ENCODE measurements at places on chromosomes 2 and 18.

DNA sequence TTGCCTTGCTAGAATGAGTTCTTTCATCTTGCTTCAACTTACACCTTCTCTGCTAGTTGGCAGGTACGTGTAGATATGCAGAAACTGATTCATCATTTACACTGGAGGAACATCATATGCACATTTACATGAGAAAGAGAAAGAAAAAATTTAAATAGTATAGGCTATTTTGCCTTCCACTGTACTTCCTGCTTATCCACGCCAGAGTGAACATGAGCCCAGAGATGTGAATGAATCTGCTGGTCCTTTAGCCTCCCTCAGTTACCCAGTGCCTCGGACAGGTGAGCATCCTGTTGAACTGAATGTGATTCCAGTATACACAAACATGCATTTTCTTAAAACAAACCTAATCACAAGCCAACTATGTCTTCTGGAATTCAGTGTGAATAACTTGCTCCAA is 83.6 kb downstream of the SESTD1 start:
- no peak for DNase-seq

GRCh38 chr2:43391201-43391877 is 164.9 kb upstream of the ZFP36L2 start:
- DNase-seq, result no peak

- DNase-seq, result no peak
Observed at GRCh38 chr2:197713271-197713670, 8.1 kb downstream of the MARS2 start.

GRCh38 chr2:147634826-147635225 is 210.0 kb upstream of the ACVR2A start:
- no peak for DNase-seq

DNA sequence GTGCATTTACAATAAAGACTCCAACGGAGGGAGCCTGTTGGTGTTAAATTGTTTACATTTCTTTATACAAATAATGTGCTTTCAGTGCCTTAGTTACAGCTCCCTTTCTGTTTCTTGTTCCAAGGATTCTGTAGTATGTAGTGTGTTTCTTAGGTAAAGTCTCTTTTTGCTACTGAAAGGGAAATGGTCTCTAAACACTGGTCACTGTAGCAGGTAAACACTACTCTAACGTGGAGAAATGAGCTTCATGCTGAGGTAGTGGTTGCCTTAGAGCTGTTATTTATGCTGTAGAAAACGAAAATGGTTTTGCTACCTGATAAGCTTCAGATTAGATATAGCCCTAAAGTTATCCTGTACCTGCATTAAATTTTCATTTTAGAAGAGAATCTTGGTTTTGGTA is 163.6 kb downstream of the CAPN13 start:
- no peak for DNase-seq

- no peak for DNase-seq
Observed at GRCh38 chr18:2654928-2655177, 673 bp upstream of the SMCHD1 start.

DNA sequence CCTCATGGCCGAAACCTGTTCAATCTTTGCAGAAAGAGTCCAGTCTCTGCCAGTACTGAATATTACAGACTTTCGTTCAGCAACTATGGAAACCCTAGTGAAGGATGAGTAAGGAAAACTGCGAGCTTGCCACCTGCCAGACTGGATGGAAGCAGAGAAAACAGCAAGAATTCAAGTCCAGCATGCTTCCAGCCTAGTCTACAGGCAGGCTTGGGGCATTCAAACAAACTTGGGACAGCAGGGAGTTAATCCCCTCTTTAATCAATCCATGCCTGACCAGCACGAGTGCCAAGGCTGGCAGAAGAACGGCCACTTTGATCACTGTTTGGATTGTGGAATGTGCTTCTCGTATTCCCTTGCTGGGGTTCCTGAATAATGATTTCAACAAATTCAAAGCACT is 145.2 kb downstream of the EPHA4 start:
- no peak for DNase-seq

- DNase-seq, result no peak
Observed at GRCh38 chr2:208179028-208179609, 10.7 kb downstream of the C2orf80 start.

GRCh38 chr2:97656905-97657587 is 6.8 kb downstream of the ACTR1B start:
- DNase-seq, result no peak

- no peak for DNase-seq
Observed at GRCh38 chr2:166240387-166241313, 112.8 kb upstream of the SCN1A start.

DNA sequence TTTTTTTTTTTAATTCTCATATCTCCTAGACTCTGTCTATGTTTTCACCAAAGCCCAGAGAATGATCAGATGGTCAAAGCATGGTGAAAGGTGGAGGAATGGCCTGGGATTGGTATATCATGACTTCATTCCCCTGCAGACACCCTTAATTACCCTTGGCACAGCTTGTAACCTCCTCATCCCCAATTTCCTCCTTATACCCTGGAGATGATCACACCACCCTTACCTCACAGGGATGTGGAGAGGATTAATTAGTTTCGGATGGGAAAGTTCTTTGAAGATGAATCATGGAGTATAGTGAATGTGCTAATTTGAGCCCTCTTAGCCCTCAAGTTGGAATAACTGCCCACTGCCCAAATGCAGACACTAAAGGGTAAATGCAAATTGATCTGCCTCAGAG is 138.0 kb upstream of the LYPD6 start:
- no peak for DNase-seq

DNA sequence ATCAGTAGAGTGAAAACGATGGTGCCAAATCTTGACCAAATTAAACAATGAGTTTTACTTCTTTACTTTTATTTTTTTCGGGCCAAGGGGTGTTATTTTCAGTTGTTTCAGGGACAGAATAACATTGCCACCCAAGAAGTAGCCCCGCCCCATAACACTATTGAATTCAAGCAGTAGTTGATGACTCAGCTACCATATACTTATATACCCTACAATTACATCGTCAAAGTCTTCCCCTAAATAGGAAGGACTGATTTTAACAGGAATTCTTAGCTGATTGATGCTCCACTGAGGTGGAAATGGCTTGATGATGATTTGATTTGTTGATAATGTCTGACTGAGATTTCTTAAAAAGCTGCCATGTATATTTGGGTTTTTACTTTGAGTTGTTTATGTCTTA is 24.7 kb downstream of the LYPD6B start:
- no peak for DNase-seq

DNA sequence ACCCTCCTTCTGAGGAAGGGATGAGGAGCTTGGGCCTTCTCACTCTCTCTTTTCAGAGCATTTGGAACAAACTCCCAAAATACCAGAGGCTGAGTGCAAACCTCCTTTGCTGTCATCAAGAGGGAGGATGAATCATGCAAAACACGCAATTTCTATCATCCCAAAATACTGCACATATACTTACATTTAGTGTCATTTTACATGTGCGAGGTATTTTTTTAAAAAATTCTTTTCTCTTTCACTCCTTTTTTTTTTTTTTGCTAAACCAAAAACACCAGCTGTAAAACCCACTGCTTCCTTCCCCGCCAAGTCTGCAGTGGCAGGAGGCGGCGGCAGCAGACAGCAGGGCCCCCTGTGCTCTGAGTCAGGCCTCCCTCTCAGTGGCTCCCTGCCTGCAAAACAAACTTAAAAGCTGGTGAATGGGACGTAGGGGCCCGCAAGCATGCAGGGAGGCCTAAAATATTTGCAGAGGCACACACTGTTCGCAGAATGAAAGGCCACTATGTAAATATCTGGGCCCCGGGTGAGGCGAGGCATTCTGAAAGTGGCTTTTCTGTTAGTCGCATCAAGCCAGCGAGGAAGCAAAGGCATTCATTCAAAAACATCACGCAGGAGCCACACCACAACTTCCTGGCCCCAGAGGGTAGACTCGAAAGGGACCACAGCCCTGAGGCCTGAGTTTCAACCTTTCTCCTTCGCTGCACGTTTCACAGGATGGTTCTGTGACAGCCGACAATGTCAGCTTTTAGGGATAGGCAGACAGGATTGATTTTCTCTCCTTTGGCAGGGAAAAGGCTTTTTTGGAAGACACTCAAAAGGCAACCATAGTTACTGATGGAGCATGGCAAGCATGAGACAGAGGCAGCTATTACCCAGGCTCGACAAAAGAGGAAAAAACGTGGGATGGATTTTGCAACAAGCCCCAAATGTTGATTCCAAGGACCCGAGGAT is 73.4 kb downstream of the ACTR2 start:
- peak; percentile 50 for DNase-seq

DNA sequence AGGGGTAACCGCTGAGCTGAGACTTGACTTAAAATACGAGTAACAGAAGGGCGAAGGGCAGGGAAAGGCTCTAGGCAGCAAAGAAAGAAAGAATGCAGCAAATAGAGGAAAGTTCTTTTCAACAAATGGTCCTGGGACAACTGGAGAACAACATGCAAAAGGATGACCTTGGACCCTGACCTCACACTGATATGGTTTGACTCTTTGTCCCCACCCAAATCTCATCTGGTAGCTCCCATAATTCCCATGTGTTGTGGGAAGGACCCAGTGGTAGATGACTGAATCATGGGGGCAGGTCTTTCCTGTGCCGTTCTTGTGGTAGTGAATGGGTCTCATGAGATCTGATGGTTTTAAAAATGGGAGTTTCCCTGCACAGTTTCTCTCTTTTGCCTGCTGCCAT is 33.9 kb downstream of the ST3GAL5 start:
- DNase-seq, result no peak

DNA sequence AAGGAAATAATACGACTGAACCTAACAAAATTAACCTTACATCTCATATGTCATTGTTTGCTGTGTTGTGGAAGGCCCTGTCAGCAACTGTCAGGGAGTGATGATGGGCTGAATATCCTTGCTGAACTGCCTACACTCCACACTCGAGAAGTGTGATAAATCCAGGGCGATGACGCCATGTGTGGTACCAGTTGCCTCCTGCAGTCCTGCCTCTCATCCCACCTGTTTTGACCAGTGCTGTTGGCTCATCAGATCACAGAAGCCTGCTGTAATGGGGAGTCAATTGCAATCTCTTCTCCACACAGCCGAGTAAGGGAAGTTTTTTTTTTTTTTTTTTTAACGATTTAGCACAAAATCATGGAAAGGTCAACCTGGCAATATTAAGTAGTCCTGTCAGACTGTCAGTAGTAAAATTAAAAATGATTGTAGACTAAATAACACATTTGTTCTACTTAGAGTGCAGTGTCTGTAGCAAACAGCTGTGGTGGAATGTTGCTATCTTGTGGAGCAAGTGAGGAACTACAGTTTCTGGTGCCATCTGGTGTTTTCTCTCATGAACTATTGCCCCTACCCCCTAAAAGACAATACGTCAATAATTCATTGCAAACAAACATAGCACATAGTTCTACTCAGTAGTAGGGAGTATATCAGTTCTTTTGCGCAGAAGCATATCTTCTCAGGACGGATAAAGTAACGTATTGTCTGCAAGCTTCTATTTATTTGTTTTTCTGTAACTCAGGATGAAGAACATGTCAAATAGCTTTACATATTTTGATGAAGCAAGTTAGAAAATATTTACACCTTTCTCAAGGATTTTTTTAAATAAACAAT is 347.6 kb downstream of the CTNNA2 start:
- no peak for DNase-seq

DNA sequence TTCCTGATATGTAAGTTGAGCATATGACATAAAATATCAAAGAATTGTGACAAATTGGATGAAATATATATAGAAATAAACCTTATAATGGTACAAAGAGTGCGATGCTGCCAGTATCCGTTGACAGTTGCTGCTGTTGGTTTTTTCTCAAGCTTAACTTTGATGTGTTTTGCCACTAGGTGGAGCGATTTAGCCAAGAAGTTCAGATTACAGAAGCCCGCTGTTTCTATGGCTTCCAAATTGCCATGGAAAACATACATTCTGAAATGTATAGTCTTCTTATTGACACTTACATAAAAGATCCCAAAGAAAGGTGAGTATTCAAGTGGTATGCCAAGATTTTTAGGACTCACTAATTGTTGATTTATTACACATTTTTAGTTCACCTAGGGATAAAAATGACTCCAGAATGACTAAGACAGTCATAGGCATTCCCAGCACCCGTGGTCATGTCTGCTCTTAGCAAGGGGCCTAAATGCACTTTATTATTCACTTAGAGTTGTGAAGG is 2.1 kb downstream of the RRM2 start:
- no peak for DNase-seq

- DNase-seq, result no peak
Observed at GRCh38 chr2:179622112-179622511, 239.3 kb downstream of the ZNF385B start.

DNA sequence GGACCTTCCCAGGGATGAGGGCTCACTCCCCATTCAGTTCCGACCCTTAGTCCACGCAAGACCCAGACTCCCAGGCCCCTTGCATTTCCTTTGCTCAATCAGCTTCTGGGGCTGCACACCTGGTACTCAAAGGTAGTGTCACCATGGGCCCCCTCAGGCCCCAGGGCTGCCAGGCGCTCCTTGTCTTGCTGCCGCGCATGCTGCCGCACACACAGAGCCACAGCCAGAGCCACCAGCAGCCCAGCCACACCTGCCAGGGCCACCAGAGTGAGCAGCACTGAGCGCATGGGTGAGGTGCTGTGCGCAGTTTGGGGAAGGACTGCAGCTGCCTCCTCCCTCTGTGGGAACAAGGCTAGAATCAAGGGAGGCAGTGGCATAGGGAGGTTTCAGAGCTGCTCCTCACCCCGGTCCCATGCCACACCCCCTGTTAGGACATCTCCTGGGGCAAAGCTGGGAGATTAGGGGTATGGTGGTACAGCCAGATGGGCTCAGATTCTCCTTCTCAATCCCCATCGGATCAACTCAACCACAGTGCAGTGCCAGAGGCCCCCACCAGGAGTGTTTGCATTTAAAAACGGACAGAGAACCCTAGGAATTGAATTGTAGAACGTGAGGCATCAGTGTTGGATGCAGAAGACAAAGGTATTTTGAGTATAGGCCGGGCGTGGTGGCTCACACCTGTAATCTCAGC is 11.3 kb downstream of the PTPRN start:
- DNase-seq, result peak; percentile 47

- DNase-seq, result no peak
Observed at GRCh38 chr18:2302628-2303516, 268.4 kb downstream of the METTL4 start.

DNA sequence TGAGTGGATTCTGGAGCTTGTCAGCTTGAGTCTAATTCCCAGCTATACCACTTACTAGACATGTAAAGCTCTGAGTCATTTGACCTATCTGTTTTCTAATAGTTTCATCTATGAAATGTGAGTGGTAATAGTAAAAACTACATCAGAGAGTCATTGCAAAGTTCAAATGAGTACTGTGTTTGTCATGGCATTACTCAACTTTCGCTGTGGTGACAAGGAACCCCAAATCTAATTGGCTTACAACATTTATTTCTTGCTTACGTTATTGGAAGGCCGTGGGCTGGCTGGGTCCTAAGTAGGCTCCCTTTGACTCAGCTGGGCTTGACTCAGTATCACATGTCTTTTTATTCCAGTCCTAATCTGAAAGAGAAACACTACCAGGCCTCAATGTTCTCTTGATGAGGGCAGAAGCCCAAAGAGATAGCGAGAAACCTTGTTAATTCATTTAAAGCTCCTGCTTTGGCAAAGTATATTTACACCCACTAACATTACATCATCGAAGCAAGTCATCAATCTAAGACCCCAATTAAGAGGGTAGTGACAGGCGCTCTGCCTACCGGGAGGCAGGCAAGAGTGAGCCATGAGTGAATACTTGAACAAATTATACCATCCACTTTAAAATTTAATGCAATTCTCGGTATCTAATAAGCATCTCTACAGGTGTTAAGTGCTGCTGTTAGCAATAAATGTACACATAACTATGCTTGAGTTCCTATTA is 431.8 kb upstream of the SPHKAP start:
- no peak for DNase-seq

GRCh38 chr2:10002681-10003080 is 40.7 kb upstream of the KLF11 start:
- DNase-seq, result no peak

GRCh38 chr2:190117305-190117704 is 54.8 kb upstream of the MSTN start:
- no peak for DNase-seq

- no peak for DNase-seq
Observed at GRCh38 chr18:46754188-46754587, 2.7 kb downstream of the ST8SIA5 start.
